ENCODE measurements at places on chromosomes 3 and 15.

GRCh38 chr3:62154457-62155148, 218.7 kb downstream of the FEZF2 start:
- DNase-seq, result no peak

GRCh38 chr3:132180337-132180791, 136.8 kb upstream of the ACP3 start:
- no peak for DNase-seq

DNA sequence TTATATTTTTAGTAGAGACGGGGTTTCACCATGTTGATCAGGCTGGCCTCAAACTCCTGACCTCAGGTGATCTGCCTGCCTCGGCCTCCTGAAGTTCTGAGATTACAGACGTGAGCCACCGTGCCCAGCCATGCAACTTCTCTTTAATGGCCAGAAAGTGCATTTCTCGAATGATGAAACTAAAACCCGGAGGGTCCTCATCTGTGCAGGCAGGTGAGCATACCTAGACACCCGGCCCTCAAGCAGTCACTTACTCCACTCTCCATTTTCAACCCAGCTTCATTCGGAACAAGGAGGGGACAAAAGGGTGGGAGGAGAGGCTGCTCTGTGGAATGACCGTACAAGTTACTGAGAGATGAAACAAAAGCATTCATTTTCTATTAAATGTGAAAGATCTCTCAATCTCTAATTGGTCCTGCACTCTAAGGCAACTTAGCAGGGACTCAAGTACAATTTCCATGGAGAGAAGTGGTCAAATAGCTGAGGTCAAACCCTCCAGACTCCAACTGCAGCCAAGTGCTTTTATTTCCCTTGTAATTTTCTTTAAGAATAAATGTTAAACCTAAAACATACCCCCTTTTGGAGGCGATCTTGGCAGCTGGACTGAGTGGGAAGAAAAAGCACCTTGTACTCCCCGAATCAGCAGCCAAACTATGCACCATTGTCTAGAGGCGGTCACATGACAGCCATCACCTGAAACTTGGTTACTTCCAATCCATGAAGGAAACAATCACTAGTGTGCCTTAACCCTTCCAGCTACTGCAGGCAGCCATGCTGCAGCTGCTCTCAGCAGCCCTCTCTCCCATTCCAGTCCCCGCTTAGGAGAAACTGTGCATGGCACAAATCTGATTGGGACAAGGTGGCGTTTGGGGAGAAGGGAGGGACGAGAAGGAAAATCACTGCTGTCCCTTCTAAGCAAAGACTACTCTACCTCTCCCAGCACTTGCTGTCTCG, 62.2 kb downstream of the VGLL4 start:
- DNase-seq, result no peak

DNA sequence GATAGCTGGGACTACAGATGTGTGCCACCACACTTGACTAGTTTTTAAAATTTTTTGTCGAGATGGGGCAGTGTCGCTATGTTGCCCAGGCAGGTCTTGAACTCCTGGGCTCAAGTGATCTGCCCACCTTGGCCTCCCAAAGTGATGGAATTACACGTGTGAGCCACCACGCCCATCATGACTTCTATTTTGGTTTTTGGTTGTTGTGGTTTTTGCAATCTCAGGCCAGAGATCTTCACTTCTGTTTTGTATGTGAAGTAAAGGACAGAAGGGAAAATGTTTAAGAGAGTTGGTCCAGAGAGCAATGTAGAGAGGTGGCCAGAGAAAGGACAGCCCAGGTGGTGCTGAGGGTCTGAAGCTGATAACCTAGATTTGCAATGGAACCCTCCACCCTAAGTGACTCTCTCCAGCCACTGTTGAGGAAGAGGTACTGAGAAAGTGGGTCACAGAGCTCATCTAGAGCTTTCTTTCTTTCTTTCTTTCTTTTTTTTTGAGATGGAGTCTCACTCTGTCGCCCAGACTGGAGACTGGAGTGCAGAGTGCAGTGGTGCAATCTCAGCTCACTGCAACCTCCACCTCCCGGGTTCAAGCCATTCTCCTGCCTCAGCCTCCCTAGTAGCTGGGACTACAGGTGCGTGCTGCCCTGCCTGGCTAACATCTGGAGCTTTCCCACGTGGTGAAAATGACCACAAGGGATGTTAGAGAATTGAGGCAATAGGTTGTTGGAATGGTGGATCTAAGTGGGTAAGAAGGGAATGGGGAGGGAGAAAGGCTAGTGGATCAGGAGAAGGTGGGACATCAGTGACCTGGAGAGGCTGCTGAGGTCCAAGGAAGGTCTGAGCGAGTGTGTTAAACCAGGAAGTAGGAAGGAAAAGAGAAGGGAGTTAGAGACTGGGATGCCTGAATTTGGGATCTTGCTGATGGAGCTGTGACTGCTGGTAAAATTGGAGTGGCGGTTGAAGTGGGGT, 22.4 kb upstream of the SEMA4B start:
- DNase-seq, result no peak

- DNase-seq, result no peak
Measured at GRCh38 chr15:49366496-49366895, 56.5 kb upstream of the FGF7 start.

GRCh38 chr3:104176706-104177105, 1190.0 kb upstream of the ALCAM start:
- no peak for DNase-seq

DNA sequence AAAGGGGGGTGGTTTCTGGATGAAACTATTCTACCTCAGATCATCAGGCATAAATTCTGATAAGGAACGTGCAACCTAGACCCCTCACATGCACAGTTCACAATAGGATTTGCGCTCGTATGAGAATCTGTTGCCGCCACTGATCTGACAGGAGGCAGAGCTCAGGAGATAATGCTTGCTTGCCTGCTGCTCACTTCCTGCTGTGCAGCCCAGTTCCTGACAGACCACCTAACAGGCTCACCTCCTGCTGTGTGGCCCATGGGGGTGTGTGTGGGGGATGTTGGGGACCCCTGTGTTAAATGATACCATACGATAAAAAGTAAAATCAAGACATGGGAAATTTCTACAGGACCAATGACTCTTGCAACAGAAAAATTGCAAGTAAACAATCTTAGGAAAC, 24.0 kb downstream of the CP start:
- DNase-seq, result no peak

- no peak for DNase-seq
Measured at GRCh38 chr15:69874321-69874720, 223.4 kb downstream of the TLE3 start.

DNA sequence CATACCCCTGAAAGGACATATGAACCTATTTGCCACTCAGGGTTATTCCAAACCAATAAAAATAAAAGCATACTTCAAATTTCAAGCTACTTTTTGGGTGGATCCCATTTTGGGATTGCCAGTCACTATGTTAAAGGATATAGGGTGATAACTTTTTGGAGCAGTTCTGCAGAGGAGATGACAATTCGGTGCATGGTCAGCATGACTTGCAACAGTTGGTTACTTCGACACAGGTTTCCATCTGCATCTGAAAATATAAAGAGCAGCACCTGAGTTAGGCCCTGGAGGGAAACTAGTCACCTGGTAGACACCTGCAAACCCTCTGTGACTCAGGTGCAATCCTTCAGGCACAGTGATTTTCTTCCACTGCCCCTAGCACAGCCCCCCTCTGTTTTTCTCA, 38.5 kb downstream of the RASGRP1 start:
- DNase-seq, result no peak

GRCh38 chr3:53231532-53232511, 24.0 kb downstream of the TKT start:
- DNase-seq, result no peak

DNA sequence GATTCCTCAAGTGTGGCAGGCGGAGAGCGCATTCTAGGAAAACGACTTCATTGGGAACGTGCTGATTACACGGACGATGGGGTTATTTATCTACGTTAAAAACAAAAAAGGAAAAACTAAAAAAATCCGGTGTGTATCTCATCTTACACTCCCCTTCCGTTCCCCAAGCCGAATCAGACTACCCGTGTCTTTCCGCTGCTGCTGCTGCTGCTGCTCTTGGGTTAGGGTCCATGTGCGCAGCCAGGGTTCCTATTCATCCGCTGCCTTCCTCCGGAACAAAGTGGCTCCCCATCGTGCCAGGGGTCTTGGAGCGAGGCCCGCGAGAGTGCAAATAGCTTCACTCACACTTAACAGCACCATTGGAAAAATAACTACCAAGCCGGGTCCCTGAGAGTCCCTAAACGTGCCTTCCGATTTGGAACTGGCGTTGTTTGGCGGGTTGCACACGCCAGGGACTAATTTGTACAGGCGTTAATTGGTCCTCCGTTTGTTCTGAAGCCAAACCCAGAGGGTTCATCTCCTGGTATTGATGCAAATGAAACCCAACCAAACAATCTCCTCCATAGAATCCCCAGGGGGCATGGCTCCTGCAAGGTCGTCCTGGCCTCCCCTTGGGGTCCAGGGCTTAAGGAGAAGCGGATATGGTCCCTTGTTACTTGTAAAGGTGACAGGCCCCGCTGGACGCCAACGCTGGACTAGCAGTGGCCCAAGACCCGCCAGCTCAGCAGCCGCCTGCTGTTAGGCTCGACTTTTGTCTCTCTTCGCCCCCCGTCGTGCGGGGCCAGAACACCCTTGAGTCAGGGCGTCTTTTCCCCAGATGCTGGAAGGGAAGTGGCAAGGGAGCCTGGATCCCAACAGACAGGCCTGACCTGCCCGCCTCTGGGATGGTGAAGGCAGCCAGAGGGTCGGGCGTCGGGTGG, 11.0 kb upstream of the ONECUT1 start:
- no peak for DNase-seq

DNA sequence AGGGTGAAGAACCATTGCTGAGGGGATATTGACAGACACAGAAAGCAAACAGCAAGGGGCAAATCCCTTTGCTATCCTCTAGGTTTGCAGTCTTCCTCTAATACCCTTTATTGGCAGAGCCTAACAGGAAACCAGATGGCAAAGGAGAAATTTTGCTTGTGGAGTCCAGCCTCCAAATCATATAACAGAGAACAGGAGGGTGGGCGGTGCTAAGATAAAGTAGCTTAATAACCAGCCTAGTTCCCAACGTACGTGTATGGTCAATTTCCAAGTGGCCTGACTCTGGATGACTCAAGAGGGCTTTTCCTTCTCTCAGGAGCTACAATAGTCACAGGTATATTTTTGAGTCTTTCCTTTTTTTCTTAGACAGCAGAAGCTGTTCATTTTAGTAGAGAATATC, 404.5 kb downstream of the PDCD6IP start:
- DNase-seq, result no peak

GRCh38 chr3:5360453-5360852, 172.9 kb downstream of the EDEM1 start:
- no peak for DNase-seq

DNA sequence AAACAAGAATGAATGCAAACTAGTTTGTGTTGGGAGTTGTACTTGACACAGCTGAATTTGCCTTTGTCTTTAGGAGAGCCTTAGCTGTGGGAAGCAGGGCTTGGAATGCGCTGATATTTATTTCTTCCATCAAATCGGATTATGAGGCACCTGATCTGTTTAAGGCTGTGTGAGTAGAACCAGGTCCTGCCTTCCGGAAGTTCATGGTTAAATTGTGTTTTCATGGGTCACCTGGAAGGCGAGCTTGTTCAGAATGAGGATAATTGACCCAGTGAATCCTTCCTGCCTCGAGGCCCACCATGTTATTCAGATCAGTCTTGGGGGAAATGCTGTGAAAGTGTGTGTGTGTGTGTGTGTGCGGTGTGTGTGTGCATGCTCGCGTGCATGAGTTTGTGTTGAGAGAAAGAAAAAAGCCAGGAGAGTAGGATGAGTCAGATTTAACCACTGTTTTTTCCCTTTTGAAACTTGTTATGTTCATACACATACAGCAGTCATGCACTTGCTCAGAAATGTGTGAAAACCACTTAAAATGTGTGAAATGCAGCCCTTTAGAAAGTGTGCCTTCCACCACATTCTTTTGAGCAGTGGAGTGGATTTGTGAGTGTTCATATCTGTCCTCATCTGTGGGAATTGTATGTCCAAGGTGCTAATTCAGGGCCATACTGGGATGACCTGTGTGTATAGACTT, 36.7 kb downstream of the SMAD3 start:
- no peak for DNase-seq

DNA sequence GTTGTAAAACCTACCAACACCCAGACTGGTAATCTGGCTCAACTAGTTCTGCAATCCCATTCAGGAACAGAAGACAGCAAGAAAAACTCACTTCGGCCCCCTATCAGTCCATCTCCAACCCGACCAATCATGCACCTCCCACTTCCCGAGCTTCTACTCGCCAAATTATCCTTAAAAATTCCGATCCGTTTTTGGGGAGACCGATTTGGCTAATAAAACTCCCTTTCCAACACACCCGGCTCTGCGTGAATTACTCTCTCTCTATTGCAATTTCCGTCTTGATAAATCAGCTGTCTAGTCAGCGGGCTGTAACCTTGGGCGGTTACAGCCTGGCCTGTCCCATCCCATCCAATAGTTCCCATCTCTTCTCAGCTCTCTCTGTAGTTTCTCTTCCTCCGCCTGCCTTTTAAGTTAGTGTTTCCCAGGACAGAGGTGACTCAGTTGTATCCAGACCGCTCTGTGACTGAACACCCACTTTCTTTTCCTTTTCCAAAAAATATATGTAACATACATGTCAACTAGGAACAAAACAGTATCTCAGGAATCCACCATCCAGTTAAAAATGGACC, 780 bp upstream of the ACAD9 start:
- DNase-seq, result no peak

- no peak for DNase-seq
Measured at GRCh38 chr15:43241100-43241499, 20.3 kb upstream of the EPB42 start.

DNA sequence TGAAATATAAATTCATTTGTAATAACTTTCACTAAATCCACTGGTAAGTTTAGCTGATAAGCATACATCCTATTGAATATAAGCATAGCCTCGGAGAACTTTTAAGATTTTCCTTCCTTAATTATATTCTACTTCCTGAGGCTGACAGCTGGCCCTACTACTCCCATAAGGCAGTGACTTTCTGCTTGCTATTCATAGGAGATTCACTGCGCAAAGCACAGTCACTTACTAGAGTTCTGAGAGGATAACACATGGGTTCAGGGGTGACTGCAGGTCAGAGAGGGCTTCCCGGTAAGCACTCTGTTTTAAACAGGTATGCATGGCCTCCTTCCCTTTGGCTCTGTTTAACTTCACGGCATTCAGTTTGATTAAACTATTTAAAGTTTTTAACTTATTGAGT, 75.8 kb downstream of the FAIM start:
- no peak for DNase-seq

All from T follicular helper cell (primary cell).